ENCODE measurements at places on chromosomes 2 and 18.

- peak; percentile 21 for DNase-seq
Measured at GRCh38 chr18:24764766-24765165, 304.3 kb downstream of the HRH4 start.

DNA sequence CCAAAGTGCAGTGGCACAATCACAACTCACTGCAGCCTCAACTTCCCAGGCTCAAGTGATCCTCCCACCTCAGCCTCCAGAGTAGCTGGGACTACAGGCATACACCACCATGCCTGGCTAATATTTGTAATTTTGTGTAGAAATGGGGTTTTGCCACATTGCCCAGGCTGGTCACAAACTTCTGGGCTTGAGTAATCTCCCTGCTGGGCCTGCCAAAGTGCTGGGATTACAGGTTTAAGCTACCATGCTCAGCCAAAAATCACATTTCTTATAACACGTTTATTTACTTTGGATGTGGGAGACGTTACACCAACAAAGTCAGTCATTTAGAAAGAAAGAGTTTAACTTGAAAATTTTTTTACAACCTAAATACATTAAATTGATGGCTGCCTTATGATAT is 209.0 kb upstream of the VWC2L start:
- no peak for DNase-seq

DNA sequence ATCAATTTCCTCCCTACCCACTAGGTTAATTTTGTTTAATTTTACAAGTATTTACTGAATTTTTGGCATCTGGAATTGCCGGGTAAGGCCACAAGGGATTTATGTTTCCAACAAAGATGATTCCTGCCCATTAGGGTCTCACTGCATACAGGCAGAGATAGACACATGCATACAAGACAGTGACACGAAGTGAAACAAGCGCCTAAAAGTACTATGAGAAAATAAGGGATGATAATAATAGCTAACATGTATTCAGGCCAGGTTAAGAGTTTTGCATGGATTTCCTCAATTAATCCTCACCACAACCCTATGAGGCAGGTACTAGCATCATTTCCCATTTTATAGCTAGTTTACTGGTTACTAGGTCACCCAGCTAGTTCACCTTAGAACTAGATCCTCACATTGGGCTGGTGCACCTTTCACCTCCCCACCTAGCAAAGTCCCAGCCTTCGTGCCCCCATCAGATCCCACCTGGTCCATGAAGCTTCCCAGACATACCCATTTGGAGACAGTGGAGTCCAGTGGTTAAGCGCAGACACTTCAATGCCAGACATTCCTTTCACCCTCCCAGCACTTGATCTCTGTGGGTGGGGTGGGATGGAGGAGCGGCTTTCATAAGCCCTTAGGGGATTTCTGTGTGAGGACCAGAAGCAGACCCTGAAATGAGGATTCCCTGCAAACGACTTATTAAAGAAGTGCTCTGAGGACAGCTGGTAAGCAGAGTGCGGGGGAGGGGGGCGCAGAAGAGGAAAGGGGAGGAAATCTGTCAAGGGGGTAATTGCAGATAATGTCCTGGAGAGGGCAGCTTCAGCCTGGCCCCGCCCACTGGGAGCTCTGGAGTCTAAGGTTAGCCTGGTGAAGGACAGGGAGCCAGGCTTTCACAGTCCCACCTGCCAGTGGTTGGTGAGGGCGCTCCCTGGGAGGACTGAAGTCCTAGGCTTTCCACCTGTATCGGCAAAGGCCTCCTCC is 5.8 kb upstream of the DGUOK start:
- no peak for DNase-seq

DNA sequence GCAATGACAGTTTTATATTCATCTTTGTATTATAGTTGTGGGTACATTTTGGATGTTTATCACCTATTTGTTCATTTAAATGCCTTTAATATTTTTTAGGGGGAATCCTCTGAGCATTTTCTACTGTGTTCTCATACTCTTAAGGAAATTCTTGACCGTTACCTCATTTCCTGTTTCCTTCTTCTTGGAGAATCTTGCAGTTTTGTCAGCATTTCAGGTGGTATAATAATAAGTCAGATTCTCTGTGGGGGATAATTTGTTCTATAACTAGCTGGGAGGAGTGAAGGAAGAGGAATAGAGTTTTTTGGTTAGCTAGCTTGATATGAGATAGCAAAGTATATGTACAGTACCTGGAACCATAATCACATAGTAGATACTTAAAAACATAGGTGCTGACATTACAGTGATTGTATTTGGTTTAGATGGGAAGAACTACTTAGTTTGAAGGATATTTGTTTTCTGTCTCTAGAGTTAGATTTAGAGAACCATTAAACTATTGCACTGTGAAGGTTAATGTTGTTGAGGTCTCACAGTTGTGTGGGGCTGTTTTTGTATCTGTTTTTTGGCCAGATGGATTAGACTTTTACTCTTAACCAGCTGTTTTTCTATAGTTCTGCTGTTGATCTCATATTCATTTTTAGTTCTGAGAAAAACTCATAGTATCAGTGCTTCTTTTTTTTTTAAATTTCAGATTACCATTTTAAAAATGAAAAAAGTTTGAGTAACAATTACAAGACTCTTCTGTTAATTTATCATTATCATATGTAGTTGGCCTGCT is 14.2 kb downstream of the MTX2 start:
- DNase-seq, result no peak

DNA sequence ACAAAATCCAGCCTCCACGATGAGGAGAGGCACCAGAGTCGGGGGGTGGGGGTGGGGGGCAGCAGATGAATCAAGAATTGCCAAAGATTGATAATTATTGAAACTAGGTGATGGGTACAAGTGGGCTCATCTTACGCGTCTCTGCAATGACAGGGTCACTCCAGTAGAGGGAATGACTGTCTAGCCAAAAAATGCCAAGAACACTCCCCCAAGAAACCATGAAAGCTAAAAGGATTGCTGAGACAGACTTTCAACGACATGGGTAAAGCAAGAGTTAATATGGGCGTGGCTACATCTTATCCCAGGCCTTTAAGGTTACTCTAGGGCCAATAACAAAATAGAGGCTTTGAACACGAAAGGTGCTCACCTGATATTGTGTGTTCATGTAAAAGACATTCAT is 86.5 kb downstream of the STK39 start:
- DNase-seq, result no peak

DNA sequence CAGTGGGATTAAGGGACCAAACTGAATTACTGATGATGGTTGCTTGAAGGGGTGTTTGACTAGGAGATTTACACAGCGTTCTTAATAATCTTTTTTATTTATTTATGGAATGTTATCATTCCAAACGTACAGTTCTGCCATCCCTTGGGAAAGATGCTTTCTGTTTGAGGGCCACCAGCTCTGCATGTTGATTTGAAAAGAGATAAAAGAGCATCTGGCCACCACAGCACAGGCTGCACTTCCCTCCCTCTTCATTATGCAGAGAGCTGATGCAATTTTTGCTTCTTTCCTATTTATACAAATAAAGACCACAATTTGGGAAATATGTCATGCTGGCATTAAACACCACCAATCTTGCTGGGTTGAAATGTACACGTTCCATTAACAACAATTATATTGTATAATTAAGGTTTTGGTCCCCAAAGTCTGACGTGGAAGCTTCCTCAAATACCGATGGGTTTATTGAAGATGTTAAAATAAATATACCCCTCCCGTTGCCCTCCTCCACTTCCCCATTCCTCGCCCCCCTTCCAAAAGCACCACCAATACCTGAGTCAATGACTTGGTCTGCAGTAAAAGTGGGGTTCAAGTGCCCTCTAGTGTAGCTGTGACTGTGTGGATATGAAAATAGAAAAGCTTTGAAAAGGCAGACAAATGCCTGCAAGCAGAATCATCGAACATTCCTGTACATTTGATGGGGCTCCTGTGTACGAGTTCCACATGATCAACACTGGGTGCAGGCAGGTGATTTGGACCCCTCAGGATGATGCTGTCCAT is 211.9 kb downstream of the HRH4 start:
- DNase-seq, result no peak

DNA sequence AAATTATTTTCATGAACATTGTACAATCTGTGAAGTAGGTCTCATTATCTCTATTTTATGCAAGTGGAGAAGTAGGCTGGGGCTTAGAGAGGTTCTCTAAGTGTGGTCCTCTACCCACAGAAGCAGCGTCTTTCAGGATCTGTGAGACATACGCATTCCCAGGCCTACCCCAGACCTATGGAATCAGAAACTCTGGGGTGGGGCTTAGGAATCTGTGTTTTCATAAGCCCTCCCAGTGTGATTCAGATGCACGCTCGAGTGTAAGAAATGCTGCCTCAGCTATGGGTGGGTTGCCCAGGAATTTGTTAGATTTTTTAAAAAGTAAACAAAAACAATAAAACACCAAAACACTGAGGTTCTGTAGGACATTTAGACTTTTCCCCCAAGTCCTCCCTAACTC is 14.8 kb upstream of the ZAP70 start:
- DNase-seq, result no peak

DNA sequence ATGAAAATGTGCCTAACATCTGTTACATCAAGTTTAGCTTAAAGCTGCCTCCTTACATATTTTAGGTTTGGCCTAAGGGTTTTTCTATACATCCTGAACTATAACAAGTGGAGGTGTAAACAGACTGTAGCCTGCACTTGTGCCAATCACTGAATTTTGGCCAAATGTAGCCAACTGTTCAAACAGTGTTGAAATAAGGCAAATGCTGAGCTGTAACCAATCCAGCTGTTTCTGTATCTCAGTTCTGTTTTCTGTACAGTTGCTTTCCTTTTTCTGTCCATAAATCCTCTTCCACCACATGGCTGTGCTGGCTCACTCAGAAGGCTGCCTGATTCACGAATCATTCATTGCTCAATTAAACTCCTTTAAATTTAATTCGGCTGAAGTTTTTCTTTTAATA is 19.2 kb upstream of the CAPN13 start:
- no peak for DNase-seq

- DNase-seq, result no peak
Measured at GRCh38 chr2:202307690-202308089, 42.1 kb downstream of the NOP58 start.

DNA sequence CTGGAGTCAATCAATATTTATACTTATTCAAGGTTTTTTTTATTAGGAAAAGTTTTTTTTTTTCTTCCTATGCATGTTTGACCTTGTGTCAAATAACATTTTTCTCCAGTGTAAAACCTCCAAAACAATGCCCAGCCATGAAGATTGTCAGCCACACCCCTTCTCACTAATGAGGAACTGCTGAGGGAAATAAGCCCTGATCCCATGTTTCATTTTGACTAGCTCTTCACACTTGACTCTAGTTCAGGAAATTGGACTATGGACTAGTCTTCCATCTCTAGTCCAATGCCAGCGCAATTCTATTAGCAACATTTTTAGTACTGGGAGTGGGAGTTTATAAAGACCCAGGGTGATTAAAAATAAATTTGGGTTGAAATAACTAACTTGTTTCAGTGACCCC is 275.6 kb upstream of the CXCR4 start:
- DNase-seq, result no peak

DNA sequence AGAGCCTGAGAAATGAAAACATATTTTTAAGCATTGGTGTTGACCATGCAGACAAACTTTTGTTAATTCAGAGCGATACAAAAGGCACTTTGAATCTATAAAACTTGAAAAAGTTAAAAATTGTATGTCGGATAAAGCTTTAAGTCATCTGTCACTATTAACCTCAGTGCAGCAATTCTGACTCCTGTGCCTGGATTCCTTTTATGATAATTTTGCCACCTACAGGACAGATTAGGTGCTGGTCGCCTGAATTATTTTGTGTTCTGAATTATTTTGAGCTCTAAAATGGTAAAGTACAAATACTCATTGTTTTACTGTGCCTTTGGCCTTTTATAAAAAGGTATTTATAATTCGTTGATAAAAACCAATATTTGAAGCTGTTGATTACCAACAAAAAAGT is 19.4 kb upstream of the RNF138 start:
- DNase-seq, result no peak

GRCh38 chr2:72543497-72544216 is 282.2 kb downstream of the EXOC6B start:
- DNase-seq, result no peak

- no peak for DNase-seq
Measured at GRCh38 chr2:64915510-64915900, 73.7 kb upstream of the SLC1A4 start.

- DNase-seq, result no peak
Measured at GRCh38 chr2:120662046-120662445, 73.6 kb upstream of the GLI2 start.

DNA sequence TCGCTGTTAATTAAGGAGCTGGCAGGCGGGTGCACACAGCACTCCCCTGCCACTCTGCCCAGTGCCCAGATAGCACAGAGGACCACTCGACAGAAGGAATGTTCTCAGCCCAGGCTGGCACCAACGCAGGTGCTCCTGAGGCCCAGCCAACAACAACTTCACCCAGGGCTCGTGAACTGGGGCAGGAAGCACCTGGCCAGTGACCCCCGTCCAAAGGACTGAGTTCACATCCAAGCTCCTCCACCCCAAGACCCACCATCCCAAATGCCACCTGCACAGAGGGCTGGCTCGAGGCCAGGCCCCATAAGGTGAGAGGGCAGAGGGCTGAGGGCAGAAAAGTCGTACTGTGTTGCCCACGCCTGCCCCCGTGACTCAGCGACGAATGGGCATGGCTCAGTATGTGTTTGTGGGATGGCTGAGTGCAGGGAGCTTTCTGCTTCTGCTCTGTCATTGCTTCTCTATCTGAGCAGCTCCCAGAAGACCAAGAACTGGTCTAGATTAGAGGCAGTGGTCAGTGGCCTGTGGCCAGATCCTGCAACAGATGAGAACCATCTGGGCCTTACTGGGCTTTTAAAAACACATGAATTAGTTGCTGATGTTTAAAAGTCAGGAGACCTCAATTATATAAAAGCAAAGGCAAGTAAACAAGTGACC is 68.4 kb downstream of the POLR1A start:
- DNase-seq, result peak; percentile 73

DNA sequence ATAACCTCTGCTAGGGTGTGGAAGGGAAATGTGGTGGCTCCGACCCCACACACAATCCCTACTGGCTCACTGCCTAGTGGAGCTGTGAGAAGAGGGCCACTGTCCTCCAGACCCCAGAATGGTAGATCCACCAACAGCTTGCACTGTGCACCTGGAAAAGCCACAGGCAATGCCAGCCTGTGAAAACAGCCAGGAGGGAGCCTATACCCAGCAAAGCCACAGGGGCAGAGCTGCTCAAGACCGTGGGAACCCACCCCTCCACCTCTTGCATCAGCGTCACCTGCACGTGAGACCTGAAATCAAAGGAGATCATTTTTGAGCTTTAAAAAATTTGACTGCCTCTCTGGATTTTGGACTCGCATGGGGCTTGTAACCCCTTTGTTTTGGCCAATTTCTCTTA is 249.0 kb upstream of the CDH2 start:
- DNase-seq, result no peak

DNA sequence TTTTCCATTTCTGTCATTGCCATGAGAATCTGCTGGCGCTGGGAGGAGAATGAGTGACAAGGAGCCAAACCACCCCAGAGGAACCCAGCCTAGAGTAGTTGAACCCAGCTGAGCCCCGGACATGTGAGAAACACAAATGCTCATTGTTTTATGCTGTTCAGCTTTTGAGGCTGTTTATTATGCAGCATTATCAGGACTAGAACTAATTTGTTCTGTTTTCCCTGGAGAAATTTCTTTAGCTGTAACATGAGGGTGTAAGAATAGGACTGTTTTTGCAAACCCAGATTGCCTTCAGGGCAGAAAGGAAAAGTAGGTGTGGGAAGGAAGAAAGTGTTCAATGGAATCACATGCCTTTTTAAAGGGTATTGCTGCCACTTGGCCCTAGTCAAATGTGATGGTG is 28.5 kb upstream of the DOCK10 start:
- no peak for DNase-seq

- DNase-seq, result no peak
Measured at GRCh38 chr18:9428862-9429661, 46.3 kb upstream of the RALBP1 start.

Data from muscle of back (tissue), 13 donors.